B cell (primary cell): ENCODE measurements at places on chromosomes 12 and 14. TPM values are rescaled to one million over a fixed set of nuclear protein-coding genes. Genes with fewer than 3 reads are reported as not detected.

GRCh38 chr12:118013283-118013682 is 3.2 kb upstream of the RFC5 start:
- no peak for DNase-seq

SYT10 gene
- not detected in 2 replicates for total RNA-seq

GRCh38 chr12:100926669-100927248 is 132.2 kb downstream of the ANO4 start:
- no peak for DNase-seq

- DNase-seq: no peak
Measured at GRCh38 chr14:101588286-101588975, 27.1 kb downstream of the DIO3 start.

MIP gene
- not detected in 2 replicates for total RNA-seq
